Transverse colon (tissue), 4 donors: ENCODE measurements at places on chromosomes 16 and 17.
A peak's percentile ranks its signal among the peaks of the same experiment; 100 is the strongest.

- DNase-seq = no peak
Measured at GRCh38 chr16:70258946-70259345, 7.2 kb upstream of the EXOSC6 start.

- DNase-seq = no peak
Measured at GRCh38 chr16:30470170-30470512, 2.4 kb upstream of the ITGAL start.

DNA sequence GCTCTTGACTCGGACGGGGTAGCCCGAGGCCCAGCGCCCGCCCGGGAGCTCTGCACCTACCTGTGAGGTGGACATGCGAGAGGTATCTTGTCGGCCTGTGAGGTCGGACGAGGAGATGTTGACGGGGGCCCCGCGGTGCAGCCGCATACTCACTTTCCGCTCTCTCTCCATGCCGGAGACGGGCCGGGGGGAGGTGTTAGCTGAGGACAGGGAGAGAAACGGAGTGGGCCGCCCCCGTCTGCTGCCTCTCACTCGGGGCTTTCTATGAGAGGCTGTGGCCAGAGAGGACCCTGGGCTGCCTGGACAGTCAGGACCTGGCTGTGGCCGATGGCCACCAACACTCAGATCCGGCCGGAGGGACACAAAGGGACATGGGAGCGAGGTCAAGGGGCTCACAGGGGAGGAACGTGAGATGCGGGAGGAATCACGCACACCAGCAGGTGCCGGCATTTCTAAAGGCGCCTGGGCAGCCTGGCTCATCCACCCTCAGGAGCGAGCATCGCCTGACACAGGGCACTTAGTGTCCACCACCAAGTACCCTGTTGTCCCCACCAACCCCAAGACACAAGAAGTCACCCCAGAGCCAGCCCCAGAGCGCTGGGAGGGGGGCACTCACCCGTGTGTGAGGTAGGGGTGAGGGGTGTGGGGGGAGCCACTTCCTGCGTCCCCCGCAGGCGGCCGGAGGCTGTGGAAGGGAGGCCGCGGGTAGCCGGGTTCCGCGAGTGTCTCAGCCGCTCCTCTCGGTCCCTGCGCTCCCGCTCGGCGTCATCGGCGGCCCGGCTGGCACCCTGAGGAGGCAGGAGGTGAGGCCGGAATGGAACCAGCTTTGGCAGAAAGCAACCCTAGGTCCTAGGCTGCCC lies 20.2 kb downstream of the SLC16A3 start:
- DNase-seq = no peak

- DNase-seq = no peak
Measured at GRCh38 chr17:80640366-80641084, 95.9 kb downstream of the RPTOR start.

GRCh38 chr17:45376171-45377005 lies 56.3 kb downstream of the ARHGAP27 start:
- no peak for DNase-seq

- no peak for DNase-seq
Measured at GRCh38 chr17:511001-511698, 158.5 kb upstream of the RPH3AL start.

DNA sequence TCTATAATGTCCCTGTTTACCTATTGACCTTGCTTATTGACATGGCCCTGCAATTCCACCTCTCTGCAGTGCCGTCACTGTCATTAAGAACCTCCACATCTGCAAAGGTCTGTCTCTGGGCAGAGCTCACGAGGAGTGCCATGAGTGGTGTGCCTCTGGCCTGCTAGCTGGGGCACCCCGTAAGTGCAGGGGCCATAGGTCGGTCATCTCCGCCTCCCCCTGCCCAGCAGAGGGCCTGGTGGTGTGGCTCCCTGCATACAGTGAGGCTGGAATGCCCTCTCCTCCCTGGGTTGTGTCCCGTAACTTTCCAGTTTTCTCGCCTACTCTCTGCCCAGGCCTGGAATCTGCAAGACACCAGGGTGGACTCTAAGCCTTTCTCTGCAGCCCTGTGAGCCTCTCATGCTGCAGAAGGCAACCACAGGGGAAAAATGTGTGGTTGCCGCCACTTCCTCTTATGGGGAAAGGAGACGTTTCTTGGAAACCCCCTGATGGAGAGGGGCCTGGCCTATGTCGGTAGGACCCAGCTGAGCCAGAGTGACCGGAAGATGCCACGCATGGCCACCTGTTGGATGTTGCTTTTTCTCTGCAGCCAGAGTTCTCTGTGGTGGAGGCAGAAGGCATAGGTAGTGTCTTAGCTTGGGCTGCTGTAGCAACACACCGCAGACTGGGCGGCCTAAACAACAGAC lies 2.7 kb upstream of the SNX20 start:
- peak; percentile 69 for DNase-seq

DNA sequence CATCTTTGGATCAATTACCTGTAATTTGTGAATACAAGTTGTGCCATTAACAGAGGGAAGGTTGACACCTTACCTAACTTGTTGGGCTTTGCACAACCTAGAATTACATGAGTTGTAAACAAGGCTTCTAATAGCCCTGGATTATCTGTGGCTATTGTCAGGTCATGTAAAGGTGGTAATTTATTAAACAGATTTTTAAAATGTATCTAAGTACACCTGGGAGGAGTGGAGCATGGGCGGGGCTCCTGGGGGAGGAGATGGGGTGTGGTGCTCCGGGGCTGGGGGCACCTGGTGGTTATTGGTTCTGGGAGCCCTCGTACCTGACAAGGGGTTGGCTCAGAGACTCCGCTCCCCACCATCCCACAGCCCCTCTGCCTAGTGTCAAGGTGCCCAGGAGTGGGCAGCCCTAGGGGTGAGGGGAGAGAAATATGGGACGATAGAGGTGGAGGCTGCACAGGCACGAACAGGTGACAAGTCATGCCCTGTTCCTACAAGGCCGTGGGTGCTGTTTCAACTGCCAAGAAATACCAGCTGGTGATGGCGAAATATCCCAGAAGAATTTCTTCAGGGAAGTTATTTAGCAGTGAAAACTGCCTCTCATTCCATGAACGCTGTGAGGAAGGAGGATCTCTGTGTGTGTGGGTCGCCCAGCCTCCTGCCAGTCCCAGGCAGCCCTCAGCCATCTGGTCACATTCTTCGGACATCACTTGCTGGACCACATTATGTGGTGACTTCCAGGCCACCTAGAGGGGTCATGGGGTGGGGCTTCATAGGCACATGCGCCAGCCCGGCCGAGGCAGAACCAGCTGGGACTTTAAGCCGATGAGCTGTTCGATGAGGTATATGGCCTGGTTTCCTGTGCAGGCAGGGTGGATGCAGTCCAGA lies 55.5 kb upstream of the IRX3 start:
- no peak for DNase-seq

DNA sequence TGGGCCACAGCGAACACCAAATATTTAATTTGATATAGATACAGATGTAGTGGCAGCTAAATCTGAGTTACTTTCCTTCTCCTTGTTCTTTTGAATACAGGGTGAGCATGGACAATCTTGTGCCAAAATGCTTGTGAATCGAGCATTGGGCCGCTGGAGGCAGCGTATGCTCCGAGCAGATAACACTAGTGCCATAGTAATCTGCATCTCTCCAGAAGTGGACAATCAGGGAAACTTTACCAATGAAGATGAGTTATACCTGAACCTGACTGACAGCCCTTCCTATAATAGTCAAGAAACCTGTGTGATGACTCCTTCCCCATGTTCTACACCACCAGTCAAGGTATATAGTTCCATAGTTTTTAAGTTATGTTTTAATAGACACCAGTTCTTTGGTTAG lies 21.2 kb upstream of the BCAS3 start:
- DNase-seq = no peak

- no peak for DNase-seq
Measured at GRCh38 chr16:86626966-86627365, 48.6 kb downstream of the FOXL1 start.

GRCh38 chr16:2174396-2175131 lies 19.0 kb downstream of the TRAF7 start:
- no peak for DNase-seq
